Fibroblast of lung (primary cell): ENCODE measurements at places on chromosomes 2 and 18. TPM values are rescaled to one million over a fixed set of nuclear protein-coding genes. Genes with fewer than 3 reads are reported as not detected.

GRCh38 chr2:239666053-239666854 is 265.4 kb upstream of the HDAC4 start:
- no peak for DNase-seq

DNA sequence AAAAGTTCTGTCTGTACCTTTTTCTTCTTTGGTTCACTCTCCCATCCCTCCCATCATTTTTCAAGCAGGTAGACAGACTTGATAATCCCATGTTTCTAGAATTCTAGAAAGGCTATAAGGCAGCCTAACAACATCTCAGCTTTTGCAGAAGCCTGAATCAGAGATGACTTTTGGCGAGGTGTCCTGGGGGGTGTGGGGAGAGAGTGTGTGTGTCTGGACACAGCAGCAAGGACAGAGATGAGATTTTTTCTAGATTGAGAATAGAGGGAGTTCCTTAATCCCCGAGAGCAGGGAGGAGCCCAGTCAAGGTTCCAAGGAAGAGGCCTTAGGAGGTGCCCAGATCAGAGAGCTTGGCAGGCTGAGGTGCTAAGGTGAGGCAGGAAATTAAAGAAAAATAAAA is 22.0 kb upstream of the LAPTM4A start:
- DNase-seq = no peak

The PPM1B gene
- 24.1 and 34.5 TPM in 2 replicates for total RNA-seq

- DNase-seq = no peak
These were observed 135.2 kb downstream of the BARD1 start for GRCh38 chr2:214674278-214674677.

DNA sequence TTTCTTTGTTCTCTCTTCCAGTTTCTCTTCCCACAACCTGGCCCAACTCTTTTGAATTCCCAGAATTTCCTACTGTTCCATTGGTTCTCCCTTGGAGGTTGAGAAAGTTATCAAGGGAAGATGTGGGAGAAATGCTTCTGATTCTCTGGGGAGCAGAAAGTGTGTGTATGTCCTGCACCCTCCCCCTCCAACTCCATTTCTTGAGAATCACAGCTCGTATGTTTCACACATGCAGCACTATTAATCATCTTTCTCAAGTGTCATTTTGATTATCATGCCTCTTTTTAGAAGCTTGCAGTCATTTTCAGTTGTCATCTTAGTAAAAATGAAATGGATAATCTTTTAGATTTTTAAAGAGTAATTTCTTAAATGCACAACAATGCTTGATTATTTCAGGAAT is 296.8 kb upstream of the SLC39A10 start:
- no peak for DNase-seq

The ZSWIM2 gene
- under 0.01 TPM in 1 of 2 replicates, not detected in the other for total RNA-seq

The GPC1 gene
- 67.8 and 218 TPM in 2 replicates for total RNA-seq

The OTX1 gene
- total RNA-seq = 0.17 TPM in 1 of 2 replicates, not detected in the other

The VWA3B gene
- total RNA-seq = 0.17 and 0.26 TPM in 2 replicates

GRCh38 chr2:73069855-73070642 is 1.5 kb downstream of the SFXN5 start:
- peak; percentile 48 for DNase-seq

The TRAF3IP1 gene
- 7.7 and 9.2 TPM in 2 replicates for total RNA-seq

The MEMO1 gene
- 26.7 and 34.0 TPM in 2 replicates for total RNA-seq

DNA sequence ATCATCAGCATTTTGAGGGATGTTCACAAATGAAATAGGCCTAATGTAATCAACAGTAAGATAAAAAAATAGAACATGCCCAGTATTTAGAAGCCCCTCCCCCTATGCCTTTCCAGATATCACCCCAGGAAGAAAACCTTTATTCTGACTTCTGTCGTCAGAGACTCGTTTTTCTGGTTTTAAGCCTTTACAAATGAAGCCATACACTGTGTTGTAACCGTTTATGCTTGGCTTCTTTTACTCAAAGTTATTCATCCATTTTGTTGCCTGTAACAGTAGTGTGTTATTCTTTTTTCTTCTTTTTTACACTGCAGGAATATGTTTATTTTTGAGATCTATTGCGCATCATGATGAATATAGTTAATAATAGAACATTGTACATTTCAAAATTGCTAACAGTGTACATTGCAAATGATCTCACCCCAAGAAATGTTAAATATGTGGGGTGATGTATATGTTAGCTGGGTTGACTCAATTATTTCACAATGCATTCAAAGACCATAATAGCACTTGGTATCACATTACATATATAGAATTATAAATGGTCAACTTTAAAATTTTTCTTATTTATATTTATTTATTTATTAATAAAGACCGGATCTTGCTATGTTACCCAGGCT is 28.1 kb upstream of the PNPT1 start:
- DNase-seq = peak; percentile 46

The FBXO36 gene
- total RNA-seq = 3.5 and 3.9 TPM in 2 replicates

The TRIM54 gene
- total RNA-seq = 0.17 TPM in 1 of 2 replicates, not detected in the other

- DNase-seq = no peak
These were observed 13.5 kb upstream of the TFCP2L1 start for GRCh38 chr2:121298476-121298875.

The SFTPB gene
- not detected in 2 replicates for total RNA-seq
